CD4-positive, alpha-beta T cell treated with Interferon alpha-2 for 1 hour (primary cell): ENCODE measurements at places on chromosomes 7 and 10.

DNA sequence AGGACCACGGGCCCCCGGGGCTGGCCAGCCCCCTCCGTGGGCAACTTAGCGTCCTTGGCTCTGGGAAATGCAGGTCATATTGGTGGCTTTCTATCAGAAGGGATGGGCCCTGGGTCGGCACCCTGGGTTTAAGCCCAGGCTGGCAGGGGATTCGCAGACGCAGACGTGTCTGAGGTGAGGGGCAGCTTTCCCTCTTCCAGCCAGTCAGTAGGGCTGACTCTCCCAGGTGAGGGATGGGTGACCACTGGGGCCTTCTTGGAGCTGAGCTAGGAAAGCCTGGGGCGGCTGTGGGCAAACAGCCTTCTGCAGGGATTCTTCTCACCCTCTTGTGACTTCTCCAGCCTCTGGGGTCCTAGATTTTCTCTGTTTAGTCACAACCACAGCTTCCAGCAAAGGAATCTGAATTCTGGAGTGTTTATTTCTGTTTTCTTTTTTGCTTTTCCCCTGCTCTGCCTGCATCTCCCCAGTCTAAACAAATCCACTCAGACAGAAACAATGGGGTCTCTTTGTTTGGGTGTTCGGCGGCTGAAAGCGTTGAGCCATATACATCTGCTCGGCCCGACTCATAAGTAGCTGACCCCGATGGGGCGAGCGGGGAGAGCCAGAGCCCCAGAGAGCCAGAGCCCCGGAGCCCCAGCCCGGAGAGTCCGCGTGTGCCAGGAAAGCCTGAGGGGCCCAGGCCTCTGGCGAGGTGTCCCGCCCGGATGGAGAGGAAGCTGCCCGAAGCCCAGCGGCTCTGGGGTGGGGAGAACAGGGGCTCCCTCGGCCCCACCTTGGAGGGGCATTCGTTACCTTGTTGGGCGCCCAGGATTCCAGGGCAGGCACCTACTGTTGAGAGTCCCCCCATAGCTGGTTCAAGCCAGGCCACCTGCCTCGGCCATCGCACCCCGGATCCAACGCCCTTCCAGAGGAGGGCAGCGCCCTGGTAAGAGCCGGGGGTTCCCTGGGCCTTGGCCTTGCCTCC lies 2.0 kb downstream of the MNX1 start:
- no peak for DNase-seq

- DNase-seq, result no peak
These were observed 2.1 kb downstream of the ENTPD7 start for GRCh38 chr10:99661377-99661763.

- DNase-seq, result peak; percentile 35
These were observed 11.9 kb upstream of the OPALIN start for GRCh38 chr10:96370584-96371157.

- no peak for DNase-seq
These were observed 83.9 kb downstream of the OSBPL3 start for GRCh38 chr7:24896031-24896501.

- DNase-seq, result no peak
These were observed 36.4 kb upstream of the CHCHD3 start for GRCh38 chr7:133118261-133118660.

DNA sequence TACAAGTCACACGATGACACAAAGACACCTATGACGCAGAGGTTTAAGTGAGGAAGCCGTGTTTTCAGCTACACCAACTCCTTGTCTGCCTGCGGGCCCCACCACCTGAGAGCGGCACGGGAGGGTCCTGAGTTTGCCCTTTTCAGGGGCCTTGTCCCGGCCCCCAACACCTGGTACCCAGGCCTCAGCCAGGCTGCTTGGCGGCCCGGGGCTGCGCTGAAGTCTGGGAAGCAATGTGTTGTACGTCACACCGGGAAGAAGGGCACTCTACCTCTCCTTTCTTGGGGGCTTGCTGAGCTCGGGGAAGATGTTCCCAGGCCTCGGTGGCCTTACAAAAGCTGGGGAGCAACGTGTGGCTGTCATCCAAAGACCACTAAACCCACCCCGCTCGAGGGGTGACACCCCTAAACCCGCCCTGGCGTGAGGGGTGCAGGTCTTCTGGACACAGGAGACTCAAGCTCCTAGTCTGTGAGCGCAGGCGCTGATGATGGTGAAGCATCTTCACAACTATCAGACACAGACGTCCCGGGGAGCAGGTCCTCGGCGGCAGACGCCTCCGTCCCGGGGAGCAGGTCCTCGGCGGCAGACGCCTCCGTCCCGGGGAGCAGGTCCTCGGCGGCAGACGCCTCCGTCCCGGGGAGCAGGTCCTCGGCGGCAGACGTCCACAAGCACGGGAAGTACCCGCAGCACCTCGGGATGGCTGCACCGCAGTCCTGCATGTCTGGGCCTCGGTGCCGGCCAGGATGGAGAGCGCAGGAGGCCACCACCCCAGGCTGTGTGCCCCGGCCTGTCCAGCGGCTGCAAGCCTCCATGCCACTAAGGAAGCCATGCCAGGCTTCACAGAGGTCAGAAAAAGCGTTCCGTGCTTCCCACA lies 15.4 kb downstream of the CFAP46 start:
- no peak for DNase-seq

GRCh38 chr10:91672021-91672608 lies 39.2 kb upstream of the PPP1R3C start:
- DNase-seq, result no peak
